SK-MEL-5 (cell line): ENCODE measurements at places on chromosomes 7 and 10.
A peak's percentile ranks its signal among the peaks of the same experiment; 100 is the strongest.

GRCh38 chr7:82548141-82548688 lies 104.6 kb upstream of the CACNA2D1 start:
- DNase-seq, result peak; percentile 92

DNA sequence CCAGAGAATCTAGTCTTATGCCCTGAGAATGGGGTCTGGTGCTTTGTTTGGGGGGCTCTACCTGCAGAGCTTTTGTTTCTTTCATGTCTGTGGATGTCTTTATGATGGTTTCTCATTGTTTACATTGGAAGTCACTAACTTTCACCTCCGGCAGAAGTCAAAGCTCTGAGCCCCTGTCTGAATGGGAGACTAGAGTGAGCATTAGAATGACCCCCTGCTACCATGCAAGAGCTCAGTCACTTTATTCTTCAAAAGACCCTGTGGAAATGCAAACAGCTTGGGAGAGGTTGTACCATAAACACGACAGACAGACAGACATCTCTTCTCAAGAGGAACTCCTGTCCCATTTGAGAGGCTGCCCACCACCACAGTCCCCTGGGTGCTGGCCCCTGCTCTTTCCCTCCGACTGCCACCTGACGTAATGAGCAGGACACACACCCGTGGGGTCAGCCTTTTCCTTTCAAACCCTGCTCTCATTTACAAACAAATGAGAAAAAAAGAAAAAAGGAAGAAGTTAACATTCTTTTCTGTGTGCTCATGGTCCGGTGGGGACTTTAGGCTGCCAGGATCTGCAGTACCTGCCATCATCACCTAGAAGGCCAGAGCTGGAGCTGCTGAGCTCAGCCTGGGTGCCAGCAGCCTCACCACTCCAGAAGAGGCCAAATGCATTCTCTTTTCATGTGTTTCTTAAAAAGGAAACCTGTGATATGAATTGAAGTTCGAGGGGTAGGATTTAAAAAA lies 91.6 kb downstream of the FZD1 start:
- no peak for DNase-seq

- no peak for DNase-seq
These were observed 173.9 kb upstream of the MBL2 start for GRCh38 chr10:52946486-52946885.

DNA sequence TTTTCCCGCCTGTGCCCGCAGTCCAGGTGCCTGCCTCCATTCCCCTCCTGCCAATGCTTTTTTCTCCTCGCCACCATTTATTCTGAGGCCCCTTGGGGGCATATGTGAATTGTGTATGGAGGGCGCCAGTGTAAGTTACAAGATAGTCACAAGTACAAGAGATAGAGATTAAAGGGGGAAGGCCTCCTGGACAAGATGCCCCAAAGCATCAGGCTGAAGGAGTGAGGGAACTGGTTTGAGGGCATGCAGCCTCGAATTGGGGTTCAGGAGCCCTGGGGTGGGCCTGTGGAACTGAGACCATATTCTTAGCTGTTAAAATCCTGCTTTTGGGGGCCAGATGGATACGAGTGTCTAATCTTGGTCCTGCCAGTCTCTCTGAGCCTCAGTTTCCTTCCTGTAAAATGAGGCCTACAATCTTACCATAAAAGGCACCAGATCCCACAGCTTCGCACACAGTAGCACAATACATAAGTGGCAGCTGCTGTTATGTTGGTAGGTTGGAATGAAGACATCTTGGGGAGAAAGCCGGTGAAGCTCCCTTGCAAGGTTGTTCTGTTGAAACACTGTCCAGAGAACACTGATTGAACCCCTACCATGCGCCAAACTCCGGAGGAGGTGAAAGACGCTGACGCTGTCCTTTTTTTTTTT lies 545 bp upstream of the COMTD1 start:
- no peak for DNase-seq

- DNase-seq, result no peak
These were observed 4.2 kb downstream of the RNF133 start for GRCh38 chr7:122694697-122695096.

- no peak for DNase-seq
These were observed 45.8 kb upstream of the WIPI2 start for GRCh38 chr7:5143935-5144903.

DNA sequence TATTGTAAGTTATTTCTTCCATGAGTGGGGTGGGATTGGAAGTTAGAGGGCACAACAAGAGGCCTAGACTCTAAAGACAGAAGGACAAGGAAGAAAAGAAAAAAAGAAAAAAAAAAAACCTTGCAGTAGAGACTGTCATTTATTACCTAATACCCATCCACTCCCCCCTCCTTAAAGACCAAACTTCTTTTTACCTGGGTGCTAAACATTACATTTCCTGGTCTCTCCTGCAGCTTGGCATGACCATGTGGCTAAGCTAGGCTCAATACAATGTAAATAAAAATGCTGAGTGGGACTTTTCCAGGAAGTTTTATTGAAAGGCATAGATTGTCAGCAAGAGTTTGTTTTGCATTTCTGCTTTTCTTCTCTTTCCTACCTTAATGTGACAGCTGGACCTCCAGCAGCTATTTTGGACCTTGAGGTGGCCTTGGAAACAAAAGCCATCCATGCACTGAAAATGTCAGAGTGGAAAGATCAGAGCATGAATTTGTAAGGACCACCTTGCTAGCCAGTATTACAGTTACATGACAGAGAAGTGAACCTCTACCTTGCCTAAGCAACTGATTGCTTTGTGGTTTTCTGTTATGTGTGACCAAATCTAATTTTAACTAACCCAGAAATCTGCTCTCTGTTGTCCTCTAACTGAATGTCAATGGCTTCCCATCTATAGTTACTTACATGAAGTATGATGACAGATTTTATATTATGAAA lies 81.3 kb upstream of the SFMBT2 start:
- no peak for DNase-seq

DNA sequence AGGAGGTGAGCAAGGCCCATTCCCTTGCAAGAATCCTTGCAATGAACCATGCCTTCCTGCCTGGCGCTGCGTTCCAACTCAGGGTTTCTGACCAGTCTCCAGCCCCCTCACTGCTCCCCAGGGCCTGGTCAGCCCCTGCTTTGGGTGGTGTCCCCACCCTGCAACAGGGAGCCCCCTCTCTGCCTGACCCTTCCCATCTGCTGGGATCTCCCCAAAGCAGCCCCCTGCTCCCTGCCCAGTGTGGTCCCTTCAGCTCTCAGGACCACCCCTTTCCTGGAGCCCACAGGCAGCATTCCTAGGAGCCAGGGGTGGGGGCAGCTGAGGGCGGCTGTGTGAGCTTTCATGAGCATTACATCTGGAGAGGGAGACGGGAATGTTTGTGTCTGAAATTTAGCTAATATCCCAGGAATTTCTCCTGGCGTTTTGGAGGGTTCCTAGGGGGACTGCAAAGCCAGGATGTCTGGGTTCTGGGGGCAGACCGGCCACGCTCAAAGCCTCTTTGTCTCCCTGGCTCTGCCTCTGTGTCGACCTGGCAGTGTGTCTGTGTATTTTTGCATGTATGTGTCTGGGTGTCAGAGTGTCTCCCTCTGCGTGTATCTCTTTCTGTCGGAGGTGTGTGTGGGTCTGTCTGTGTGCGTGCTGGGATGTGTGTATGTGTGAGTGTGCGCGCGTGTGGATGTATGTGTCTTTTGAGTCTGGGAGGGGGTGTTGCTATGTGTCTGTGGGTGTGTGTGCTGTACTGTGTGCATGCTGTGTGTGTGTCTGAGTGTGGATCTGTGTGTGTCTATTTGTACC lies 300.5 kb upstream of the ZMIZ1 start:
- no peak for DNase-seq

DNA sequence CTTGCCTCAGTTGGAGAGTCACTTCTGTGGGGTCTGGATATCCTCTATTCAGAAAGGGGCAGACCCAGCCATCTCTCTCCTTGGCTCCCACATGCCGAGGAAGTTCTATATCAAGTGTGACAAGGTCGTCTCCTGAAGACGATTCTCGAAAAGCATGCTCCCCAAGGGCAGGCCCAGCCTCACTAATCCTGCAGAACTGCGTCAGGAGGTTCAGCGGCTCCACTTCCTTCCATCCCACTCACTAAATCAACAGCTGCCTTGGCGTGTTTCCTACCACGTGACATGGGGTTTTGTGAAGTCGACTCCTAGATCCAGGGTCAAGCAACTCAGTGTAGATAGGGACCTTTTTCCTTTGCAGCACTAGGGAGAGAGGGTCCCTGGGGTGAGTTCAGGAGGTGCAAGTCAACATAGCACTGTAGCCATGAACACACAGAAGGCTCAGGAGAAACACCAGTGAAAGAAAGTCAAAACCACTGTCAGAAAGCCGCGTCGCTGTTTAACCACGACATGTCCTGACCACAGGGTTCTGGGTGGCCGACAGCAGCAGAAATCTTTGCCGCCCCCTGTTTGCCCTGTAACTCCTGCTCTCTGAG lies 156.4 kb downstream of the PRPF18 start:
- no peak for DNase-seq

DNA sequence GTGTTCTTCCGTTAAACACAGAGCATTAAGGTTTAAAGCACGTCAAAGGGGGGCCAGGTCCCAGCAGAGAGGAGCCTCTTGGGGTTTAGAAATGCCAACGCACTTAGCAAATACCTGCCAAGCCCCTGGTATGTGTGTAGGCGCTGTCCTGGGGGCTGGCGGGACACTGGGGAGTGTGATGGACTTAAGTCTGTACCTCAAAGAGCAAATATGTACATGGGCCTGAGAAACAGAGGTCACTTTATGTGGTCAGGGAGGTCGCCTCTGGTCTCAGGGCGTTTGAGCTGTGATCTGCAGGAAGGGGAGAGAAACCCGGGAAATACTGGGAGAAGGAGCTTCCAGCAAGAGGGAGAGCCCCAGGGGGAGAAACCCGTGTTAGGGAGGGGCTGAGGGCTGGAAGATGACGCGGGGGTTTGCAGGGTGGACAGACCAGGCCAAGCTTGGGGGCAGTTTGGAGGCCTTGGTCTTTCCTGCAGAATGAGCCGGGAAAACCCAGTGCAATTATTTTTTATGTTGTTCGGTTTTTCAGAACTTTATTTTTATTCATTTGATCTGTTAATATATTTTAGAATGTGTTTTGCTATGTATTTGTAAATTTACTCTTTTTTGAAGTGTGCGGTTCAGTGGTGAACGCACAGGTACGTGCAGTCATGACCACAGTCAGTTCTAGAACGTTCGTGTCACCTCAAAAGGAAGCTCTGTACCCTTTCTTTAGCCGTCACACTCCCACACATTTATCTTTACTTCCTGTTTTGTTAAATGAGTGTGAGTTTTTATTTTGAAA lies 441.4 kb upstream of the FOXK1 start:
- DNase-seq, result no peak

DNA sequence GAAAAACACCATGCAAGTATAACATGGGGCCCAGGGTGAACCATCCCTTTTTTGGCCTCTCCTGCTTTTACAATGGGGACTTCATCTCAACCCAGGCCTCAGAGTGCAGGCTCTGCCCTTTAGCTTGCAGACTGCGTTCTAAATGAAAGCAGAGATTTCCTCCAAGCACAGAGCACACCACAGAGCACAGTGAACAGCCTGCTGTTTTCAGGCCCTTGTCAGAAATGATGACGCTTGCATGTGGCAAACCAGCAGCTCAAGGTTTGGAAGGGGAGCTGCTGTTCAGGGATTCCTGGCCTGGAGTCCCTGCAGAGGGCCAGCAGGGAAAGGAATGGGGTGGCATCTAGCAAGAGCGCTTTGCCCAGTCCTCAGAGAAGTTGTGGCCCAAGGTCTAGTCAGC lies 167.3 kb upstream of the CDCA7L start:
- DNase-seq, result no peak

- DNase-seq, result no peak
These were observed 811 bp downstream of the RGS10 start for GRCh38 chr10:119541459-119542356.

- peak; percentile 6 for DNase-seq
These were observed 108.9 kb upstream of the FRMD4A start for GRCh38 chr10:14439451-14440259.

DNA sequence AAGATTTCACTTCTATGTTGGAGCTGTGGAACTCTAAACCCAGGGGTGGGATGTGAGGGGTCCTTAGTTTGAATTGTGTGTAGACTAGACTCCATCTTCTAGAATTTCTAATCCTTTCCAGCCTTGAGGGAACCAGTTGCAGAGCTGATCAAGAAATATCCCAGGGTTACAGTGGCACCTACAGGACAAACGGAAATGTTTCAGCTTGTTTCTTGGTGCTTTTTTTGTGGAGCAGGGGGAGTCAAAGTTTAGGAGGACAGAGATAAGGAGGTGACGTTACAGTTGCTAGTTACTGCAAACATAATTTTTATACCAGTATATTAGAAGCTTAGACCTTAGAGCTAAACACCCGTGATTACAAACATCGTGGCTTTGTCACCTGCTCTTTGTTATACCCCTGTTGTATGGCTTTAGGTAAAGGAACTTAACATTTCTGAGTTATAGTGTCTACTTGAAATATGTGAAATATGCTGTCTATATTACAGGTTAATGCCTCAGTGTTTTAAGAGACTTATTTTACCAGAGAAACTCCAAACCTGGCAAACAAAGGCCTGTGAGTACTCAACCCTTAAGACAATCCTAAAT lies 84.5 kb upstream of the DYNC1I1 start:
- DNase-seq, result peak; percentile 89

DNA sequence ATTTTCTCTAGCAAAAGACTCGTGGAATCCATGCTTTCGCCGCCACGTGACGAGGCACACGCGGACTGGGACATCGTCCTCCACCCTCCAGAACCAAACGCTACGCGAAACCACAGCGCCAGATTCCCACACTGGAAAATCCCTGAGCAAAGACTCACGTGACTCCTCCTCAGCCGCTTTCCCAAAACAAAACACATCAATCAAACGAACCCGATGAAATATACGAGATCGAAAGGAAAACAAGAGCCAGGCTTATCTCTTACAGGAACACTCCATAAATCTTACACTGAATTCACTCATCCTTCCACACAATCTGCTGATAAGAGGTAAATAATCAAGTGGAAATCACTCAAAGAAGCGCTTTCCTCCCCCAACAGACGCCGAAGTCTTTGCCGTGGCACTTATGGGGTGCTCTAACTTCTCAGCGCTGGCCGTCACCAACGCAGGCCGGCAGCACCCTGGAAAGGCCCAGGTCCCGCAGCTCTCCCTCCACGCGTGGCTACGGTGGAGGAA lies 23.8 kb downstream of the DIP2C start:
- DNase-seq, result peak; percentile 71

DNA sequence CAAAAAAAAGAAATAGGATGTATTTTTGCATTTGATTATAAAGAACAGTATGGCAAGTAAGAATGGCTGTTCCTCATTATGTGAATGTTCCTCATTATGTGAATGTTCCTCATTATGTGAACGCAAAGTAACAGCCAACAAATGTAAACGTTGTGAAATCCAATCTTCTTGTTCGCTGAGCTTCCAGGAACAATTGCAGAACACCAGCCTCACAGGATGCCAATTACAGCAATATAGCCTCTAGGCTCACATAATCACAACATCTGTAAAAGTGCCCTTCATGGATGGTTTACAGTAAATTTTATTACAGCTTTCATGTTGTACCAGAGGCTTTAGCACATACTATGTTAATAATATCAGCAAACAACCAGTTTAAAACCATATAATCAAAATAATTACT lies 71.6 kb downstream of the THSD7A start:
- DNase-seq, result no peak
